ENCODE measurements at places on chromosomes 1 and 21.

- no peak for DNase-seq
These were observed 15.3 kb downstream of the AKR7A3 start for GRCh38 chr1:19273106-19273843.

- DNase-seq = peak; percentile 96
These were observed at the start of gene NUAK2 for GRCh38 chr1:205321162-205321958. Gene NUAK2 (minus strand): TSS chr1:205321745. CDS start chr1:205321628, 117 bp downstream.

- DNase-seq = no peak
These were observed 85.4 kb downstream of the CACNA1E start for GRCh38 chr1:181568736-181569135.

GRCh38 chr21:35855484-35855883, 204.8 kb downstream of the SETD4 start:
- no peak for DNase-seq

GRCh38 chr1:39395357-39395831, 96.0 kb upstream of the BMP8A start:
- peak; percentile 65 for DNase-seq

GRCh38 chr1:92730476-92730875, 54.4 kb downstream of the EVI5 start:
- DNase-seq = no peak

DNA sequence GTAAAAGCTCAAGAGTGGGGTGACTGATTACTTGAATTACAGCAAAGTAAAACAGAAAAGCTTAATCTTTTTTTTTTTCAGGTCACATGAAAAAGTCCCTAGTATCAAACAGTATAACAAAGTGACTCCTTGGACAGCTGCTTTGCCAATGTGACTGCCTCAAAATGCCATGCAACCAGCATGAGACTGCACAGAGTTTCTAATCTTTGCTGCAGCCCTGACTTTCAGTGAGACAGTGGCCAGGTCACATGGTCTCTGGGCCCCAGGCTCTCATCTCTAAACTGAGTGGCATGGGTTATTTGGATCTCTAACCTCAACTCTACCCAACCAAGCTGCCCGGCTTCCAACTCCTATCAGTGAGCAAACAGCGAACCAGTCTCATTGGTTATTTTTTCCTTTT, 169.0 kb downstream of the VAV3 start:
- no peak for DNase-seq

GRCh38 chr1:7388141-7388487, 383.0 kb upstream of the VAMP3 start:
- DNase-seq = no peak

- DNase-seq = no peak
These were observed 131.3 kb downstream of the ACTL8 start for GRCh38 chr1:17886386-17886785.

DNA sequence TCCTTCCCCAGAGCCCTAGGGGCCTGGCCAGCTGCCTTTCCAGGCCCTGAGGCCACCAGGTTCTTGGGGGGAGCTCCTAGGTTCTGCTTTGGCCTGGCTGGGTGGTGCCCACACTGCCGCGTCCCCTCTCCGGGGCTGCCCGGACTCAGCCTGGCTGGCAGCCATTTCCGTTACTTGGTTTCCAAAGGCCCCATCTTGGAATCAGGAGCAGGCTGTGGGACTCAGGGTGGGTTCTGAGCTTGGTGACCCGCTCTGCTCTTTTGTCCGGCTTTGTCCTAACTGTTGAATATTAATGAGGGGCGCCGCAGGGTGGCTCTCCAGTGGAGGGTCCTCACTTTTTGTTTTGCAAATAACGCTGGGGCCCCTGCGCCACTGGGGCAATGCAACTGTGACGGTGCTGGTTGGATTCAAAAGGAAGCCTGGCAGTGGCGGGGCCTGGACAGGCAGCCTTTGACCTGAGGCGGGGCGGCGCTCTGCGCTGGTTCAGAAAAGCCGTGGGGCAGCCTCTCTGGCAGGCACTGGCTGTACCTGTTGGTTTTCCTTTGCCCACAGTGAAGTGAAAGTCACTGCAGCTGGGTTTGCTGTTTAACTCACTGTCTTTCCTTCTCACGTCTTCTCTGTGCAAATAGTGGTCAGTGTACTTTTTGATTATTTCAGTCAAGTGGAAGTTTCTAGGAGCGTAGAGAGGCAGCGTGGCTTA, 20.2 kb downstream of the SKI start:
- no peak for DNase-seq

GRCh38 chr1:32848354-32849063, 22.2 kb downstream of the FNDC5 start:
- no peak for DNase-seq

DNA sequence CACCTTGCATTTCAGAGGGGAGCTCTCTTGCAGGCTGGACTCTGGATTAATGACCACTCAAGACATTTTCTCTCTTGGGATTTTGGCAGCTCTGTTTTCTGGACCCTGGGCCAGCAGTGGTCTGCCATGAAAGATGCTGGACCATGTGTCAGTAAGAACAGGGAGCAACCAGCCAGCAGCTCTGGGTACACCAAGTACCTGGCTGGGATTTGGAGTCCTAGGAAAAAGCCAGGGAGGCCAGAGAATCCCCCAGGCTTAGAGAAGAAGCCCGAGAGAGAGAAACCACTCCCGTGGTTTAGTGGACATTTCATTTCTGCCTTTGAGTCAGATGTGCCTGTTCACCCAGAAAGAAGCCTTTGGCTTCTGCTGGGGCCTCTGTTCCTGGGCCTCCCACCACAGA, 2.5 kb downstream of the NFASC start:
- no peak for DNase-seq

GRCh38 chr1:20237646-20238045, 51.3 kb upstream of the PLA2G2C start:
- no peak for DNase-seq

- no peak for DNase-seq
These were observed 28.0 kb upstream of the XPR1 start for GRCh38 chr1:180603850-180604226.

DNA sequence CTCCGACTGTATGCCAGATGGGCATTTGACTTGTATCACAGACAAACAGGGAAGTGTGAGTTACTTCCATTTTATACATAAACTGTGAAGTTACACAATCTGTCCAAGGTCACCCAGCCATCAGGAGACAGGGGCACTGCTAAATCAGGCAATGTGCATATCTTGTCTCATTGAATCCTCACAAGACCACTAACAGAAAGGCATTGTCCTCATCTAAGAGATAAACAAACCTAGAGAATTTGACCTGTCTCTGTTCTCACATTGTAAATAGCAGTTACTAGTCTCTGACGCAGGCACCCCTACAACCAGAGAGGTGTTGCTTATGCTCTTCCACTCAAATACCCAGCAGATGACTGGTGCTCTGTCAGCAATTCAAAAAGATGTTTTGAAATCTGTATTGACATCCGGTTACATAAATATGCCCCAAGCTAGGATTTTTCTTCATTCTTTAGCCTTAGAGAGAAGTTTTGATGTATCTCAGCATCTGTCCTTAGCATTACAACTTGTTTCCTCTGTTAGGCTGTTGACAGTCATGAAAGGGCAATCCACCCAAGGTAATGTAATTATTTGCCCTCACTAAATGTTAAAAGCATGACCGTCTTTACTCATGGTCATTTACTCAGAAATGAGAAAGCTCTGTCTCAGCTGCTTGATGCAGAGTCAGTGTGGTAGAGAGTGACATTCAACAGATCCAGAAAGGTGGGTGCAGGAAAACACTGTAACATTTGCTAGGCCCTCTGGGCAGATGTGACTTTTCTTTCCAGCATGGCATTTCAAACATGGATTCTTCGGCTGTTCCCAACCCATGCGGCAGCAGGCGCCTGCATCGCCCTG, 51.9 kb upstream of the ZNF326 start:
- DNase-seq = peak; percentile 27

DNA sequence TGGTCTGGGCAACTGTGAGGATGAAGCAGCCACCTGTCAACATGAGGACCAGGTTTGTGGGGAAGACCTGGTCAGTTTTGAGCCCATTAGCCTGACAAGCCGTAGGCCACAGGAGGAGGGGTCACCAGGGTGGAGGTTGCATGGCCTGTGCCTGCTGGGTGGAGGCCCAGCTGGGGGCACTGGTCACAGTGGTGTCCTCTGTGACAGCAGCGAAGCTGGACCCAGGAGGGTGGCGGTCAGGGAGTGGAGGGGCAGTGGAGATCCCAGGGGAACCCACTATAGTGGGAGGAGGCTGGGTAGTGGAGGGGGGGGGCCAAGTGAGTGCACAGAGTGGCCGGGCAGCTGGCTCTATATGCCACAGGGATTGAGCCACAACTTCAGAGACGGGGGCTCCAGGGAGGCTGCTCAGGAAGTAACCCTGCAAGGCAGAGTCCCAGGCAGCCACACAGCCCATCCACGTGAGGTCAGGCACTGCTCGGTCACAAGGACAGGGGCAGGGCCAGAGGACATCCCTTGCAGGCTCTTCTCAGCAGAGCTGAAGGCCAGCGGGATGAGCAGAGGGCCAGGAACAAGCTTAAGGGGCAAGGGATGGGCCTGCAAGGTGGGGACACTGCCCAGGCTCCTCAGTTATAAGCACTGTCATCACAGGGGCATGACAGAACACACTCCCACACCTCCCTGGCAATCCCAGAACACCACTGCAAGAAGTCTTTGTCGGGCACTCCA, 2.3 kb upstream of the C1orf35 start:
- no peak for DNase-seq

DNA sequence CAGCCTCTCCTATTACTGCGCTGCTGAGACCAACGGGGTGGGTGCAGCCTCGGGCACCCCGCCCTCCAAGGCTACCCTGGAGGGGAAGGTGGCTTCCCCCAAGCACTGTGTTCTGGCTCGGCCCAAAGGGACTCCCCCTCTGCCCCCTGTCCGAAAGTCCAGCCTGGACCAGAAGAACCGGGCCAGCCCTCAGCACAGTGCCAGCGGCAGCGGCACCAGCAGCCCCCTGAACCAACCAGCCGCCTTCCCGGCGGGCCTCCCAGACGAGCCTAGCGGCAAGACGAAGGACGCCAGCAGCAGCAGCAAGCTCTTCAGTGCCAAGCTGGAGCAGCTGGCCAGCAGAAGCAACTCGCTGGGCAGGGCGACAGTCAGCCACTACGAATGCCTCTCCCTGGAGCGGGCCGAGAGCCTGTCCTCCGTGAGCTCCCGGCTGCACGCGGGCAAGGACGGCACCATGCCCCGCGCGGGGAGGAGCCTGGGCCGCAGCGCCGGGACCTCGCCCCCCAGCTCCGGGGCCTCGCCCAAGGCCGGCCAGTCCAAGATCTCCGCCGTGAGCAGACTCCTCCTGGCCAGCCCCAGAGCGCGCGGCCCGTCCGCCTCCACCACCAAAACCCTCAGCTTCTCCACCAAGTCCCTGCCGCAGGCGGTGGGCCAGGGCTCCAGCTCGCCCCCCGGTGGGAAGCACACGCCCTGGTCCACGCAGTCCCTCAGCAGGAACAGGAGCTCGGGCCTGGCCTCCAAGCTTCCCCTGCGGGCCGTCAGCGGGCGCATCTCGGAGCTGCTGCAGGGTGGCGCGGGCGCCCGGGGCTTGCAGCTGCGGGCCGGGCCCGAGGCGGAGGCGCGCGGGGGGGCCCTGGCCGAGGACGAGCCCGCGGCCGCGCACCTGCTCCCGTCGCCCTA, 533.1 kb downstream of the KIF26B start:
- no peak for DNase-seq

GRCh38 chr1:183892351-183892793, 87.5 kb downstream of the RGL1 start:
- DNase-seq = no peak

DNA sequence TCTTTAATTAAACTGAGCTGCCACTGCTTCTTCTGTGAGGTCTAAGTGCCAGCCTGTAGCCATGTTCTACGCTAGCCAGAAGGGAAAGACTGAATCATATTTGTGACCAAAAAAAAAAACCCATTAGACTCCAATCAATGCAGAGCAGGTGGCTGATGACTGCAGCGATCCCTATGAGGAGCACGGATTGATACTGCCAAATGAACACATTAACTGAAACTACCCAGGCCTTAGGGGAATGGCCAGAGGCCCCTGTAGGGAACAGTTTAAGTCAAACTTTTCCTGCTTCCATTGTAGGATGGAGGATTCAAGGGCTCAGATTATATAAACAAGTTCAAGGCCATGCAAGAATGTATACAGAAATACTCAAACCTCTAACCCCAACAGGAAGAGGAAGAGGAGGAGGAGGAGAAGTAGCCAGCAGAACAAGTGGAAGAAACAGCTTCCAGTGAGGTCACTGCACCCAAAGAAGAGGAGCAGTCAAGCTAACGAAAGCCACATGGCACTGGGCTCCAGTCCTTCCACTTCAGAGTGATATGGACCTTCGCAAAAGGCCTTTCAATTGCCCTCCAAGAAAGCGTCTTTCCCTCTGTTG, 328.3 kb downstream of the SMYD3 start:
- DNase-seq = no peak

DNA sequence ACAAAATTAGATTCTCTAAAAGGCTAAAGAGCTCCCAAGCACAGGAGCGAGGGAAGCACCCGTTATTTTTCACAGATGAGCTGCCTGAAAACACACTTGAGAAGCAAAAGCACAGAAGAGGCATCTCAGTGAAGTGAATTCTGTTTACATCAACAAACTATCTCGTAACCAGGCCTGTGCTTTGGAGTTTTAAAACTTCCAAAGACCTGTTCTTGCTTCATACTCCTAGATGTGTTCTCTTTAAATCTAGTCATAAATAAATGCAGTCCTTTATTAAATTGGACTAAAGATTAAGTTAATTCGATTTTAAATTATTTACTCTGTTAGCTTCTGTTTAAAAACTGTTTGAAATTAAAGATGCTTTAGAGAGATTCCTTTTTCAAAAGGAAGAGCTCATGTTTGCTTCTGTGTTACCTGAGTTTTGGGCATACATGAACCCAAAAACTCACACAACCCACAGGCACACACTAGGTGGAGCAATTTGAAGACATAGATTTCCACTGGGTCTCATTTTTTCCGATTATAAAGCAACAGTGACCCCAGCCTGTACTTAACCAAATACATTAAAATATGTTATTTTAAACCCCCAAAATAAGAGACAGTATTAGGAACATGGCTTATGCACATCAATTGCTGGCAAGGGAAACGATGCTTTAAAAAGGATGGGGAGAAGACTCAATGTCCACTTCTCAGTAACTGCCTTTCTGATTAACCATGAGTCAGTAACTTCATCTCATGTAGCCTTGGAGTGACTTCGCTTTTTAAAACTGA, 648.2 kb downstream of the SMYD3 start:
- DNase-seq = no peak

DNA sequence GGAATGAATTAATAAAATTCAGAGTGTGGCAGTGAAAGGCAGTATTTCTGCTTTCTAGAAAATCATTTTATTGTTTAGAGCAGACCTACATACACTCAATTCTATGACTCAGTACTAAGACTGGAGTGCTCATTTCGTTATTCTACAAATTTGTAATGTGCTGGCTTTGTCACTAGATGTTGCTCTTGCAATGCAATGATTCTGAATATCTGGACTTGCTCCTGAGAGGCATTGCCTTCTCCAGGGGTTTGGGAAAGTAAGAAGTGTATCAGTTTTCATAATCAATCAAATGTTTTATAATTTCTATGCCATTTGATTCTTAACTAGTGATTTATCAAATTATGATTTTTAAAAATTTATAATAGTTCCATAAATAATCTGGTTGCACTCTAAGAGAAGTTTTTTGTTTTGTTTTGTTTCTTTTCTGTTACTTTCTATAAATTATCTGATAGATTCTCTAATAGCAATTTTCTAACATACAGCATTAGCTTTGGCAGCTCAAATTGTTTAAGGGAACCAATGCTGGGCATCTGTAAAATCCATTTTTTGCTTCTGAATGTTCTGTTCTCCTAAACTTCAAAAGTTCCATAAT, 280.5 kb upstream of the SGIP1 start:
- peak; percentile 79 for DNase-seq

- peak; percentile 36 for DNase-seq
These were observed 78.1 kb downstream of the DHRS3 start for GRCh38 chr1:12539705-12540579.

Data from RWPE1 (cell line).